ENCODE measurements at places on chromosomes 12 and 14. TPM values are rescaled to one million over a fixed set of nuclear protein-coding genes. Genes with fewer than 3 reads are reported as not detected.
A peak's percentile ranks its signal among the peaks of the same experiment; 100 is the strongest.

OR9K2 gene
- total RNA-seq: not detected

- no peak for DNase-seq
Observed at GRCh38 chr12:117139025-117139717, 40.0 kb upstream of the TESC start.

DNA sequence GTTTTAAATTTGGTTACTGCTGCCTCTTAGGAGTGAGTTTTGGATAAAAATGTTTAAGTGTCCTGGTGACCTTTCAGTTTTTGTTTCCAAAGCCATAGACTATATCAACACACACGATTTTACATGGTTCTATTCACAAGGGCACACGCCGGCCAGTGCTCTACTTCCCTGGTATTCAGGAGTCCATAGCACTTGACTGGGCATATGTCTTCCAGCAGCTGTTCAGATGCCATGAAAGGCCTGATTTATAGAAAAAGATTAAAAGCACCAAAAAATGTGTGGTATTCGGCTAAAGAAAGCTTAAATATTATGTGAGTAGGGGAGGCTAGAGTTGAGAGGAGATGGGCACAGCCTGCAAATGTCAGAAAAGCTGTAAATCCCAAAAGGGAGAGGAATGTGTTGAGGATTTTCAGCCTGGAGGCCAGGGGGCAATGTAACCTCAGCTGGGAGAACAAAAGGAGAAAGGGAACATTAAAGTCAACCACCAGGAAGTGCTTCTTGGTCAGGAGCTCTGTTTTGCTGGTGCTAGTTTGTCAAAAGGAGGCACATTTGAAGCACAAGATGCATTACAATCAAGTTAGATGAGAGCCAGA, 478.4 kb downstream of the RAD51B start:
- DNase-seq: no peak

POLE gene
- total RNA-seq: 46.8 TPM

GRCh38 chr12:80232837-80233236, 133.5 kb downstream of the OTOGL start:
- no peak for DNase-seq

DNA sequence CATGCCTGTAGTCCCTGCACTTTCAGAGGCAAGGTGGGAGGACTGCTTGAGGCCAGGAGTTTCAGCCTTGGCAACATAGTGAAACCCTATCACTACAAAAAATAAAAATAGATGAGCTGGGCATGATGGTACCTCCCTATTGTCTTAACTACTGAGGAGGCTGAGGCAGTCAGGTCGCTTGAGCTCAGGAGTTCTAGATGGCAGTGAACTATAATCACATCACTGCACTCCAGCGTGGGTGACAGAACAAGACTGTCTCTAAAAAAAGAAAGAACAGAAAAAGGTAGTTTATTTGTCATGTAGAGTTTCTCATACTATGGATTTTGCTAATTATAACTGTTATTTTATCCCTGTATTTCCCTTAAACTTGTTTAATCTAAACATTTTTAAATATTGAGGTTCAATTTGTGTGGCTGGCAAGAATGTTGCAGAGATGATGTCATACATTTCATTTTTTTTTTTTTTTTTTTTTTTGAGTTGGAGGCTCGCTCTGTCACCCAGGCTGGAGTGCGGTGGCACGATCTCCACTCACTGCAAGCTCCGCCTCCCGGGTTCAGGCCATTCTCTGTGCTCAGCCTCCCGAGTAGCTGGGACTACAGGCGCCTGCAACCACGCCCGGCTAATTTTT, 39.7 kb upstream of the ATF7IP start:
- no peak for DNase-seq

DNA sequence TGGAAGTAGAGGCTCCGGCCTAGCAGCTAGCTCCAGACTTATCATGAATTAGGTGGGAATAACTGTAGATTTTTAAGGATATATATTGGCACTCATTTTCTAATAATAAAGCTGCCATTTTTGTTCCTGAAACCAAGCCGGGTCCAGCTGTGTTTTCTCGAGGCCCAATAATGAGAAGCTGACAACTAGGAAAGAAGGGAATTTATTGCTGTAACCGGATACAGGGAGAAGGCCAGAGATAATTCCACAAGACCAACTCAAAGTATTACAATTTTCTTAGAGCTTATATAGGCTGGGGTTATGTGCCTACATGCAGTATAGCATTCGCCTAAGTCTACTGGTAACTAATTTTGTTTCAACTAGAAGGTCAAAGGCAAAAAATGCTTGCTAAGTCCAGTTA, 122.3 kb upstream of the FBXO33 start:
- no peak for DNase-seq

- no peak for DNase-seq
Observed at GRCh38 chr12:8936735-8937134, 12.7 kb downstream of the M6PR start.

KRT77 gene
- not detected for total RNA-seq

DEPDC4 gene
- 0.29 TPM for total RNA-seq

DNA sequence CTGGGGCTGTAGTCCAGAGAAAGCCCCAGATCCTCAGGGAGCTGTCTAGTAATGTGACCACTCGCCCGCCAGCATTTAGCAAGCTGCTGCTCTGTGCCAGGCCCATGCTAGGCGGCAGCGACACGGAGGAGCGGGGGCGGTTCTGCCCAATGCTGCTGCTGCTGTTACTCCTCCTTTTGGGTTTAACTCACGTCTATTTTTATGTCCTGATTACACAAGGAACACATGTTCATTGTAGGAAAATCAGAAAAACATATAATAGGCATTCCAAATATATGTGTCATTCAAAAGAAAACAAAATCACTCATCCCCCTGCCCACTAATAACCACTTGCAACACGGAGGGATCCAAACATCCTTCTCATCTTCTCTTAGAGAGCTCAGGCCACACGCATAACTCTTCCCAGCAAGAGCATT, 30.4 kb downstream of the CCDC92 start:
- DNase-seq: no peak

- DNase-seq: no peak
Observed at GRCh38 chr14:91284791-91285548, 40.5 kb upstream of the GPR68 start.

CAND1 gene
- 113 TPM for total RNA-seq

- peak; percentile 6 for DNase-seq
Observed at GRCh38 chr12:34287437-34287836, 265.1 kb downstream of the ALG10 start.

- DNase-seq: peak; percentile 55
Observed at GRCh38 chr14:105536691-105537579, 10.6 kb downstream of the TMEM121 start.

- peak; percentile 36 for DNase-seq
Observed at GRCh38 chr14:102077382-102077709, 9.5 kb downstream of the HSP90AA1 start.

DEGS2 gene
- 0.81 TPM for total RNA-seq

- no peak for DNase-seq
Observed at GRCh38 chr12:94545935-94546771, 86.5 kb upstream of the CEP83 start.

DNA sequence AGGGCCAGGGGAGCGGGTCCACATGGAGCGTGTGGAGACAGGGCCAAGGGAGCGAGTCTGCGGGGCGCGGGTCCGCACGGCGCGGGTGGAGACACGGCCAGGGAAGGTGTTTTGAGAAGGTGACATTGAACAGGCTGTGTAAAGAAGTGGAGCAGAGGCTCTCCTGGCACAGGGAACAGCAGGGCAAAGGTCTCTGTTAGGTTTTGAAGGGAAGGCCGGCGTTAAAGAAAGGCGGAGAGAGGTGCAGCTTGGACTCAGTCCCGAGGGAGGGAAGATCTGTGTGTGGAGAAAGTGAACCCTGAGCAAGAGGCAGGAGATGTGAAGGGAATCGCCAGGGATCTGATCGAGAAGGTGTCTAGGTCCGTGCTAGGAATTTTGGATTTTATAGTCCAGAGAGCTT, 1.8 kb downstream of the PXMP2 start:
- DNase-seq: no peak

- DNase-seq: no peak
Observed at GRCh38 chr12:4135919-4136605, 137.5 kb upstream of the CCND2 start.

DNA sequence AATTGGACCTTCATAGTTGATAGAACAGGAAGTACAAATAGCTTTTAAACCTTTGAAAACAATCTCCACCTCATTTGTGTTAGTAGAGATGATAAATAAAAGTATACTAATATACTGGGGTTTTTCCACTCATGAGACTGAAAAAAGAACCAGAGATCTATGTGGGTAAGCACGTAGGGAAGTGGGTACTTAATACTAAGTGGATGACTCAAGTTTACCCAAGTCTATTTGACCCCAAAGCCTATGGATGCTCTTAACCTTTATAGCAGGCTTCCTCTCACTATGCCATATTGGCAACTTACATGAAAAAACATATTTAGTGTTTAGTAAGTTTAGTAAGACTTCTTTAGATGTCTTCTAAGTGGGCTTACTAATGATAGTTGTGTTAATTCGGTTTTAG, 49.2 kb upstream of the CHPT1 start:
- DNase-seq: no peak

DNA sequence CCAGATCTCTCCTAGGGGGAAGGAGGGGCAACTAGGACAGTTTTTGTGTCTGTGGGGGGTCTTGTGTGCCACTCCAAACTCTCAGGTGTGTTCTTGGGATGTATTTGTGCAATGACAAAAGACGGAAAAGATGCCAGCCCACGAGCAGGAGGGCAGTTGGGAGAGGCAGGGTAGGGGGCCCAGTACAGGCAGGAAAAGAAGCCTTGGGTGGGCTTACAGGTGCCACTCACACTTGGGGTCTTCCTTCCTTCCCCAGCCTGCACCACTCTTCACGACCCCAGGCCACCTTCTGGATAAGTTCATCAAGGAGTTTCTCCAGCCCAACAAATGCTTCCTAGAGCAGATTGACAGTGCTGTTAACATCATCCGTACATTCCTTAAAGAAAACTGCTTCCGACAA, 24.4 kb downstream of the OAS2 start:
- DNase-seq: no peak

DNA sequence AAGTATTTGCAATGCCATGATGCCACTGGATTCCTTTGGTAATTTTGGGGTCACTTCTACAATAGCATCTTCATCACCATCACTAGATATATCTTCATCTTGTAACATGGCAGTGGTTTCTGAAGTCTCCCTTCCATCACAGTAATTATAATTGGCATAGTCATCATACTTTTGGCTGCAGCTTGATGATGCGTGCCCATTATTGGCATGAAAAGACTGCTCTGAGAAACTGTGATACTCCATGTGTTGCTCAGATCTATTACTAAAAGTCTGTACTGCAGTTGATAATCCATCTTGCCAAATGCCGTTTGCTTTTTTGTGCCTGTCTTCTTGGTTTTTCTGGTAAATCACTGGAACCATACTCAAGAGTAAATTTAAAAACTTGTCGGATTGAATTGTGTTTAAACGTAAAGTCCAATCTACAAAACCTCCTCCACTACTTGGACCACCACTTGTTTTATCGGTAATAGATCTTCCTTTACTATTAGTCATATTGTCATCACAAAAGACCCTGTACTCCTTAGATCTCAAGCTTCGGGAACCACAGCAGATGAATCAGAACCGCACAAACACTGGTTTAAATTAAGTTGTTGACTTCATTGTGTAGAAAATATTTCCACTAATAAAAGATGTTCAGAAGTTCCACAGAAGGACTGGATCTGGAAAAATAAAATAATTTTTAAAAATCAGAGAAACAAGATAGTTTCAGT, 29.9 kb downstream of the SLC41A2 start:
- DNase-seq: no peak

IFNG gene
- not detected for total RNA-seq

GRCh38 chr12:88935856-88936255, 355.6 kb upstream of the KITLG start:
- no peak for DNase-seq
